Hepatocyte (in vitro differentiated cells): ENCODE measurements at places on chromosomes 7 and 10. TPM values are rescaled to one million over a fixed set of nuclear protein-coding genes. Genes with fewer than 3 reads are reported as not detected.

The PNLIP gene
- 0.13 TPM in 1 of 2 replicates, not detected in the other for total RNA-seq

- peaks cover 61% of the 10 kb centered on the region for H3K27me3 ChIP-seq
- H3K4me3 ChIP-seq, result peak within 1 kb of the TSS; percentile 16
- H3K36me3 ChIP-seq, result no peaks in the 10 kb centered on the region
- no peak within 1 kb of the TSS for H3K27ac ChIP-seq
These were observed at the start of gene FFAR4 for GRCh38 chr10:93566435-93567276. Gene FFAR4, plus strand, starts transcription at chr10:93566665. Its CDS starts 56 bp downstream, at chr10:93566721.

GRCh38 chr7:39073432-39073831, 95.7 kb downstream of the POU6F2 start:
- H3K27ac ChIP-seq, result no peak overlapping the region
- no peaks in the 10 kb centered on the region for H3K36me3 ChIP-seq
- H3K27me3 ChIP-seq, result no peaks in the 10 kb centered on the region
- peaks cover 7% of the 10 kb centered on the region for H3K4me1 ChIP-seq
- H3K4me3 ChIP-seq, result no peak overlapping the region

The TRIM50 gene
- 7.5 and 9.8 TPM in 2 replicates for total RNA-seq

GRCh38 chr7:25101817-25102216, 23.2 kb downstream of the CYCS start:
- H3K36me3 ChIP-seq, result no peaks in the 10 kb centered on the region
- no peak for DNase-seq

- no peaks in the 10 kb centered on the region for H3K36me3 ChIP-seq
- peak; percentile 91 for DNase-seq
- no peaks in the 10 kb centered on the region for H3K27me3 ChIP-seq
- H3K4me1 ChIP-seq, result peaks cover 61% of the 10 kb centered on the region
- peak within 1 kb of the TSS; percentile 95 for H3K4me3 ChIP-seq
- H3K27ac ChIP-seq, result peak within 1 kb of the TSS; percentile 91
These were observed at the start of gene AGAP3 for GRCh38 chr7:151085691-151086620. Gene AGAP3, plus strand, starts transcription at chr7:151086475. Its CDS starts 267 bp downstream, at chr7:151086742.

DNA sequence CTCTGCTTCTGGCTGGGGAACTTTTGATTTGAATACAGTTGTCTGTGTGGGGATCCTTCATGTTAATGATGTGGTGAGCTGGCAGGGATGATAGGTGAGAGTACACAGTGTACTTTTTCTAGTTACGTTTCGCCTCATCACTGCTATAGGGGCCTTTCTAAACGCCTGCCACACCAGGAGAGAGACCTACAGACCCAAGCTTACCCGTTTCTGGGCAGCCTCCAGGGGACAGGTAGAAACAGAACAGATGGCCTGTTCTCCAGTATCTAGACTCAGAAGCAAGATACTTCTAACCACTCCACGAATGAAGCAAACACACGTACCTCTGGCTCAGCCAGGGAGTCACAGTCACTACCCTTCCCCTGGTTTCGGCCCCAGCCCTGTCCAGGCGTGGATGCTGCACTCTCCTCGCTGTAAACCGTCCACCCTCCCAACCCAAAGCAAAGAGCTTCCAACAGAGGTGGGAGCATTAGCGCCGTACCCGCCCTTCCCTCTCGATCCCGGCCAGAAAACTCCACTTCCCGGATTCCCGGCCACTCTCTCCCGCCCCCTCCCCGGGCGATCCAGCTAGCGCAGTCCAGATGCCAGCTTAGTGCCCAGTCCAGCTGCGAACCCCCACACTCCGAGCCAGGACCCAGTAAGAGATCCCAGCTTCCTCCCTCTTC, 1.2 kb downstream of the CCDC6 start:
- H3K4me3 ChIP-seq, result peak overlapping the region; percentile 81
- DNase-seq, result peak; percentile 60
- H3K4me1 ChIP-seq, result peaks cover 31% of the 10 kb centered on the region
- H3K27me3 ChIP-seq, result no peaks in the 10 kb centered on the region

The CTNNA3 gene
- 20.9 and 25.9 TPM in 2 replicates for total RNA-seq

- DNase-seq, result no peak
- no peak overlapping the region for H3K4me3 ChIP-seq
- H3K4me1 ChIP-seq, result peaks cover 18% of the 10 kb centered on the region
- no peak overlapping the region for H3K27ac ChIP-seq
- H3K36me3 ChIP-seq, result no peaks in the 10 kb centered on the region
These were observed 505.3 kb downstream of the SORCS3 start for GRCh38 chr10:105146436-105146835.

GRCh38 chr7:148852272-148852671, 31.8 kb downstream of the EZH2 start:
- no peaks in the 10 kb centered on the region for H3K27me3 ChIP-seq
- H3K36me3 ChIP-seq, result no peaks in the 10 kb centered on the region
- H3K4me3 ChIP-seq, result no peak overlapping the region
- H3K4me1 ChIP-seq, result peaks cover 8% of the 10 kb centered on the region

The EPHB4 gene
- total RNA-seq, result 57.9 and 61.1 TPM in 2 replicates

DNA sequence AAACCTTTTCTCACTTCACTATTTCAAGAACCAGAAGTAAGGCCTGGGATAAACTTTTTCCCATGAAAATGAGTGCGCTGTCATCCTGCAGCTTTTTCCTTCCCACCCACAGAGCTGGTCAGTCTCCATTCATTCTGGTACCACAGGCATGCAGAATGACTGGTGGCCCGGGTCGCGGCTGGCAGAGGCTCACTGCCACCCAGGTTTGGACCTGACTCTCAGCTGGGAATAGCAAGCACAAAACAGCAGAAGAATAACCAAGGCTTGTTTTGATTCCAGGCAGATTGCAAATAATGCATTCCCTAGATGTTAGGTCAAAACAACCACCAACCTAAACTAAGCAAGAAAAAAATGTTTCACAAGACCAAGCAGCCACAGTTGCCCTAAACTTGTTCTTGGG, 190.5 kb upstream of the NRP1 start:
- H3K27ac ChIP-seq, result no peak overlapping the region
- peaks cover 6% of the 10 kb centered on the region for H3K4me1 ChIP-seq
- DNase-seq, result no peak
- H3K36me3 ChIP-seq, result no peaks in the 10 kb centered on the region

- H3K27me3 ChIP-seq, result peaks cover 64% of the 10 kb centered on the region
- DNase-seq, result no peak
- no peak overlapping the region for H3K4me3 ChIP-seq
- peaks cover 7% of the 10 kb centered on the region for H3K4me1 ChIP-seq
These were observed 2.2 kb downstream of the PLPP4 start for GRCh38 chr10:120459185-120459584.

DNA sequence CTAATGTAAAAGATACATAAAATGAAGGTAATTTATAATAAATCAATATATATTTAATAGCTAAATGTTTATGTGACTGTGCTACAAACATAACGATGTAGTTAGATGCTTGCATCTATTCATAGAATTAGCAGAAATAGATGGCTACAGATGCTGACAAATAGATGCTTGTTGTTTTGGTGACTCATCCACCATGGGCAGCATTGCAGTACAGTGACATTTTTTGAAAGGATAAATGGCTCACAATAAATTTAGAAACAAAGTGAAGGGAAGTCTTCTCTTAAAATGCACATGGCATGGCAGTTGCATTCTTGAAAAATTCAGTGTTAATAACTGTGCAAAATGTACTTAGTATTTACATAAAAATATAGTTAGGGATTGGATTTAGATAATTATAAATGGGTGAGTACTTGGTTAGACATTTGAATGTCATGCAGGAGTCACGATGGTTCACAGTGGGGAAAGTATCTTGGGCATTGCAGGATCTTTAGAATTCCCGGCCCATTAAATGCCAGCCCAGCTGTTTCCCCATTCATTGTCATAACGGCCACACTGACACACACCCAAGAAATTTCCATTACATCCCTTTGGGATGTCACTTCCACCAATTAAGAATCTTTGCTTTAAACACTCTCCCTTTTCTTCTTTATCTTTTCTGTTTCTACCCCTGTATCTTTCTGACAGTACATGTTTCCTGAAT, 564.1 kb downstream of the ATRNL1 start:
- no peak overlapping the region for H3K27ac ChIP-seq
- no peaks in the 10 kb centered on the region for H3K36me3 ChIP-seq
- DNase-seq, result no peak
- no peak overlapping the region for H3K4me3 ChIP-seq

GRCh38 chr10:7433861-7434260, 23.0 kb upstream of the SFMBT2 start:
- H3K27me3 ChIP-seq, result no peaks in the 10 kb centered on the region
- no peak overlapping the region for H3K4me3 ChIP-seq
- no peak for DNase-seq
- no peaks in the 10 kb centered on the region for H3K4me1 ChIP-seq
- H3K36me3 ChIP-seq, result no peaks in the 10 kb centered on the region

The OR2A7 gene
- total RNA-seq, result 3.3 and 6.2 TPM in 2 replicates

The HOXA7 gene
- total RNA-seq, result 0.32 and 0.83 TPM in 2 replicates

DNA sequence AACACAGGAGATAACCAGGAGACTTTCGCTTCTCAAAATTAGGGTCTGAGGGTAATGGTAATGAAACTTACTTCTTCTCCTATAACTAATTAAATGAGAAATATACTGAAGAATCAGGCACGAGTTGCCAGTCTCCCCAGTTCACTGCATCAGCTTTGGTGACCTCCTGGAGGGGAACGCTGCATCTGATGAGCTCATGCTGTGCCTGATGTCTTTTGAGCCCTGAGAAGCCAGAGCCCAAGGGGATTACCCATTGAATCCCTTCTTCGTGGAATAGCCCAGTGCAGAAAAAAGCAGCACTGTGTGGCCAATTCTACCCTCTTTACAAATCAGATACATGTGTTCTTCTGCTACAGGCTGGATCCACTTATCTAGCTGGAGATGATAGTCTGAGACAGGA, 45.1 kb downstream of the CYP2C9 start:
- H3K27me3 ChIP-seq, result no peaks in the 10 kb centered on the region
- no peaks in the 10 kb centered on the region for H3K36me3 ChIP-seq
- peak; percentile 5 for DNase-seq

The SSC4D gene
- total RNA-seq, result 6.9 and 9.7 TPM in 2 replicates

The CFAP70 gene
- 1.8 and 3.9 TPM in 2 replicates for total RNA-seq

DNA sequence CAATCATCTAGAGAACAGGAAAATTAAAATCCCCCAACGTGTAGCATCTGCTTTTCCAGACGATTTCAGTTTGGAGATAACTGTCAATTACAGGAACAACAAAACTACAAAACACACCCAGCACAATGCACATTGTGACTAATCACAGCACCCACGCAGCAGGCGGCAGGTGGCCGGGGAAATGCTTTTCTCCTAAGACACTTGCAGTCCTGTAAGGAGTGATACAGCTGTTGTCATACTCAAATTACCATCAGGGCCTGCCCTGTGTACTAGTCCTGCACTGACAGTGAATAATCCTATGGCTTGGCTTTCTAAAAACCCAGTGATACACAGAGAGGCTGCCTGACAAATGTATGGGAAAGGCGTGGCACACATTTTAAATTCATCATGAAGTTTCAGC, 37.8 kb downstream of the COBL start:
- H3K27me3 ChIP-seq, result no peaks in the 10 kb centered on the region
- no peak overlapping the region for H3K4me3 ChIP-seq
- no peaks in the 10 kb centered on the region for H3K36me3 ChIP-seq
- no peak overlapping the region for H3K27ac ChIP-seq

GRCh38 chr10:17415046-17415658, 39.2 kb downstream of the ST8SIA6 start:
- no peak overlapping the region for H3K27ac ChIP-seq
- no peaks in the 10 kb centered on the region for H3K36me3 ChIP-seq
- H3K4me3 ChIP-seq, result no peak overlapping the region
- no peaks in the 10 kb centered on the region for H3K27me3 ChIP-seq

The DAGLB gene
- 17.5 and 21.8 TPM in 2 replicates for total RNA-seq

- DNase-seq, result no peak
- no peak overlapping the region for H3K4me3 ChIP-seq
- H3K27ac ChIP-seq, result no peak overlapping the region
- H3K4me1 ChIP-seq, result no peaks in the 10 kb centered on the region
- H3K27me3 ChIP-seq, result no peaks in the 10 kb centered on the region
- no peaks in the 10 kb centered on the region for H3K36me3 ChIP-seq
These were observed 86.8 kb upstream of the LANCL2 start for GRCh38 chr7:55278321-55278720.

The PAPOLB gene
- not detected in 2 replicates for total RNA-seq

DNA sequence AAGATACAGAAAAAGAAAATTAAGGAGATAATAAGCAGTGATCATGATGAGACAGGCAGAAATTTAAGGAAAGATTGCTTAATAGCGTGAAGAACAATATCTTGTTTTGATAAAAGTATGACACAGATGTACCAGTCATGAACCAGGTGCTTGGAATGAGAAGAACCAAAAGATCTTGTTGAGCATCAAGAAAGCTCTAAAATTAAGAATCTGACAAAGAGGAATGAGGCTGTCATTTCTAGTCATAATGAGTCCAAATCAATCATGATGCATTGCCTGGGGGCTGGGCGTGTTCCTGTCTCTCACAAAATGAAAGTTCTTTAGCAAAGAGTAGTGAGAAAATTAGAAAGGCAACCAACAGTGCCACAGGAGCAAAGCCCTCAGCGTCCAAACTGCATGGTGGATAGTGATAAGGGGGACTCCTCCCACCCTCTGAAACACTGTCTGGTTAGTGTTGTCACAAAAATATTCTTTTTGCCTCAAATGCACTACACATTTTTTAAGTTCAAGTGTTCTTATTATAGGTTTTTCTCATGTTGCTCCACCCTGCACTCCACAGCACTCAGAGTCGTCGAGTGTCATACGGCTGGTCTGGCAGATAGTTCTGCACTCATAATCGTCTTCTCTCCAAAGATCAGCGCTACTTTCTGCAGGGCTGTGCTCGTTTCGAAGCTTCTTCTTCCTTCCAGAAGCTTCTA, 439.6 kb downstream of the TNS3 start:
- no peaks in the 10 kb centered on the region for H3K4me1 ChIP-seq
- H3K4me3 ChIP-seq, result no peak overlapping the region
- no peaks in the 10 kb centered on the region for H3K27me3 ChIP-seq
- DNase-seq, result no peak

DNA sequence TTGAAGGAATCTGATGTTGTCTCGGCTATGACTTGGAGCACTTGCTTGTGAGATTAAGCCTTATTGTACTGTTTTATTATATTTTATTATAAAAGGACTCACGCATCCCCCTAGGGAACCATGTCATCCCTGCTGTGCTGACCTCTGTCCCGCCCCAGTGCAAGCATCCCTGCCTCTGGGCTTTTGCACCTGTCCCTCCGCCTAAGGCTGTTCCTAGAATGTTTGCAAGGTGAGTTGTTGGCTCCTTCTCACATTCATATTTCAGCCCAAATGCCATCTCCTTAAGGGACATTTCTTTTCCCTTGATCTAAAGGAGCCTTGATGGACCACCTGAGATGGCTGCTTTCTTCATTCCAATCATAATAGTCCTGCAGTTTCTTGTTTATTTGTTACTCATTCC, 236.9 kb upstream of the IGFBP3 start:
- no peak overlapping the region for H3K27ac ChIP-seq
- H3K4me1 ChIP-seq, result peaks cover 25% of the 10 kb centered on the region
- no peaks in the 10 kb centered on the region for H3K36me3 ChIP-seq
- no peak overlapping the region for H3K4me3 ChIP-seq

The CASTOR2 gene
- total RNA-seq, result 19.5 and 19.9 TPM in 2 replicates

DNA sequence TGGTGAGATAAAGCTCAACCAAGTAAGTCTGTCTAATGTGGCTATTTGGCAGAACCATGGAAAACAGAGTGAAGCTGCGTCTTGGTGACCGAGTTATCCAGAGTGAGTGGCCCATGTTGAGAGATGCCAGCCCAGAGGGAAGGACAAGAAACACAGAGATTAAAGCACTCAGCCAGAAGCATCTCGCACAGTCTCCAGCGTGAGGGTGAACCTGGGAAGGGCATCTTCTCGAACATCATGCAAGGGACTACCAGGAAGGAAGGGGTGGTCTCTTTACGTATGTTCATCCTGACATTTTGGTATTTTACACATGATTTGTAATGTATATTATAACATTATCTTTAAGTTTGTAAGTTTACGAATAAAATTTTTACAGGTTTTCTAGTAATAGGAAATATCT, 146.4 kb downstream of the TCERG1L start:
- no peak overlapping the region for H3K27ac ChIP-seq
- H3K4me3 ChIP-seq, result no peak overlapping the region
- DNase-seq, result no peak
- no peaks in the 10 kb centered on the region for H3K4me1 ChIP-seq
- no peaks in the 10 kb centered on the region for H3K36me3 ChIP-seq
